ENCODE measurements at places on chromosomes 6 and 20.

DNA sequence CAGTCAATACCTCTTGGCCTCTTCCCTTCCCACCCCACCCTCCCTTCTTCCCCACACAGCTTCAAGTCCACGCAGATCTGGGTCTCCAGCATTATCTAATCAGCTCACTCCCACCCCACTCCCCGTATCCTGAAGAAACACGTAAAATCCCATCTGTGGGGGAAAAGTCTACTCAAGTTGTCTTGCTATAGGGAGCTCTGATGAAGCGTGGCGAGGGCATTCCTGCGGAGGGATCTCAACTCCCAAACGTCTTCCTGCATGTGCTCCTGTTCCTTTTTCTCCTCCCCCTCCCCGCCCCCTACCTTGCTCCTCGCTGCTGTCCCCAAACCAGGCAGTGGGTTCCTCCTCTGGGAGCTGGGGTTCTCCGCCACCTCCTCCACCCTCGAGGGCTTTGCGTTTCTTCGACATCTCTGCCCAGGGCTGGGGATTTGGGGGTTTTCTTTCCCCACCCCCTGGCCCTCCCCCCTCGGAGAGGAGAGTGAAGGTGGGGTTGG is 181.8 kb downstream of the TBXT start:
- DNase-seq, result no peak

DNA sequence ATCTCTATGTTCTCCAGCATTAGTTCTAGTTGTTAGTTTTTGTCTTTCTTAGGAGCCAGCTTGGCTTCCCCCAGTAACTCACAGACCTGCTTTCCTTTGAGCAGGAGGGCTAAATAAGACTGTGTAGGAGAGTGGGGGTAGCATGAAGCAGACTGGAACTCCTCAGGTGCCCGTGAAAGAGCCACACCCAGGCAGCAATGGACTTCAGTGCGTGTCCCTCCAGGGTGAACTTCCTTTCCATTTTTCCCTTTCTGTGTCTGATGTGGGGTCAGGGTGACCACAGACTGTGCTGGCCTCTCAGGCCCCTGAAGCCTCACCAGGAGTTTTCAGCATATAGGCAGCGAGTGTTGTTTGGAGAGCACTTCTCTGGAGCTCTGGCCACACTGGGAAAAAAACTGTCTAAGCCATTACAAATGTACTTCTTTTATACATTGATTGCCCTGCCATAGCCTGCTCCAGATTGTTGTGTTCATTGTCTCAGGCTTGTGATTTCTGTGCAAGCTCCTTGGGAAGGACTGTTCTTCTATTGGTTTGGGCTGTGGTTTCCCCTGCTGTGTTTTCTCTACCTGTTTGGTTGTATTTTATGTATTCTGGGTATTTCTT is 55.7 kb downstream of the SH3BGRL2 start:
- no peak for DNase-seq

GRCh38 chr20:52754366-52754765 is 217.8 kb upstream of the TSHZ2 start:
- DNase-seq, result no peak

GRCh38 chr6:47348316-47348863 is 38.7 kb upstream of the TNFRSF21 start:
- DNase-seq, result no peak

Data from activated naive CD8-positive, alpha-beta T cell treated with anti-CD3 and anti-CD28 coated beads for 36 hours (primary cell).